ENCODE measurements at places on chromosomes 7 and 10. TPM values are rescaled to one million over a fixed set of nuclear protein-coding genes. Genes with fewer than 3 reads are reported as not detected.
A peak's percentile ranks its signal among the peaks of the same experiment; 100 is the strongest.

DNA sequence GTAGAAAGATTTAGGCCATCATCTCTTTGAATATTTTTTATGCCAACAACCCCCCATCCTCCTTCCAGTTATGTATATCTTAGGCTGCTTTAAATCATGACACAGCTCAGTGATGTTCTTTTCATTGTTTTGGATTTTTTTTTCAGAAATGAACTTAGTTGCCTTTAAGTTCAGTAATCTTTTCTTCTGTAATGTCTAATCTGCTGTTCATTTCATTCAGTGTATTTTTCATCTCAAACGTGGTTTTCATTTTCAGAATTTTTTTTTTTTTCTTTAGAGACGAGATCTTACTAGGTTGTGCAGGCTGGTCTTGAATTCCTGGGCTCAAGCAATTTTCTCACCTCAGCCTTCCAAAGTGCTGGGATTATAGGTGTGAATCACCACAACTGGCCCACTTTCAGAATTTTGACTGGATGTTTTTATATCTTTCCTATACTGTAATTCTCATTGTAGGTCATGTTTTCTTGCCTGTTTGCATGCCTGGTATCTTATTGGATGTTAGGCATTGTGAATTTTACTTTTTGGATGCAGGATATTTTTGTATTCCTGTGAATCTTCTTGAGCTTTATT is 8.1 kb downstream of the ZNF487 start:
- no peak for DNase-seq

GRCh38 chr7:115289971-115290370 is 368.1 kb downstream of the MDFIC start:
- DNase-seq: no peak

GRCh38 chr10:70619271-70620019 is 16.9 kb upstream of the PRF1 start:
- DNase-seq: no peak

GRCh38 chr7:145605963-145606362 is 510.6 kb upstream of the CNTNAP2 start:
- no peak for DNase-seq

DNA sequence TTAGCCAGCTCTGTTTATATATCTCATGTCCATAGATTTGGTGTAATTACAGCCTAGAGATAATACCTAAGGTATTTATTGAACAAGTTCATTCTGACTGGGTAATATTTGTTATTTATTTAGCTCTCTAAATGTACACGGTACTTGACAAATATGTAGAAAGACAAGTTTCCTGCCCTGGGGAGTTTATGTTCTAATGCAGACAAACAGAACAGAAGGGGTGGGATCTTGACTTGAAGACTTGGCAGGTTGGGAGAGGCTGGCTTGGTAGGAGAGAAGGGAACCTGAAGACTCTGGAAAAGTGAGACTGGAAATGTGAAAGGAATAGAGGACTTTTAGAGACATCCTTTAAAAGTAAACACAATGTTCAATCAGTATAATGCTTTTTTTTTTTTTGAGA is 97.7 kb upstream of the CDK6 start:
- DNase-seq: no peak

DNA sequence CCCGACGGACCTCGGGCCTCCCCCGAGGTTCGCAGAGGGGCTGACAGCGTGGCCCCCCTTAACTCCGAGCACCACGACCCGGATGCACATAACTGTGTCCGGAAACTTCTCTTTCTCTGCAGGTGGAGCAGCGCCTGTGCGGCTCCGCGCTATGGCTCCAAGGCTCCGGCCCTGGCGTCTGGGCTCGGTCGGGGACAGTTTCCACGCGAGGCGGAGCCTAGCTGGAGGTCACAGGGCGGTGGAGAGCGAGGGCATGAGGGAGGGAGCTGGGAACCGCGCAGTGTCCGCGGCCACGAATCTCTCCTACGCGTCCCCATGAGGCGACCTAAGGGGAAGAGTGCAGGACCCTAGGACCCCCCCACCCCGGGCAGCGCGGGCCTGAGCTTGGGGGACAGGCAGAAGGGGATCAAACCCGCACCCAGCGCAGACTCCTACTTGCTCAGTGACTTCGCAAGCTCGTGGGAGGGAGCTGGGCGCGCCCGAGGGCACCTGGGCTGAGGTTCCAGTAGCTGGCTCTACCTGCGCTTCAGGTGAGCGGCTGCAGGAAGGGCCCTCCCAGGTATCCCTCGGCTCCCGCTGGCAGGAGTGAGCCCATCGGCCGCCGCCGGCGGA is 8.6 kb upstream of the MNX1 start:
- DNase-seq: no peak

GRCh38 chr7:29285444-29285793 is 90.8 kb downstream of the CHN2 start:
- no peak for DNase-seq

- DNase-seq: peak; percentile 80
Observed at GRCh38 chr10:70508912-70509756, 30.6 kb downstream of the PALD1 start.

DNA sequence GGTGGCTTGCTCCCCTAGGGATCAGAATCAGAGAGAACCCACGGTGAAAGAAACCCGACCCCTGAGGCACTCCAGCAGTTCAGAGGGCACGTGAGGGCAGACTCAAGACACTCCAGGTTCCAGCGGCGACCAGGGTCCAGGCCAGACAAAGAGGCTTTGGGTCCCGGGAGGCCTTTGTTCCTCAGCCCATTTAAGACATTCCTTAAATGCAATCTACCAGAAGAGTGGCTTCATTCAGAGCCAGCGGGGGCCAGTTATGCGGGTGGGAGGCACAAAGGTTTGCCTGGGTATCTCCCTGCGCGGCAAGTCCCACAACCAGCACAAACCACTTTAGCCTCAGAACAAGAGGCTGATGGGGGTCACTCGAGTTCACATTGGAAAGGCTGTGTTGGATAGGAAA is 53.6 kb downstream of the AFAP1L2 start:
- DNase-seq: no peak

The EBF3 gene
- polyA plus RNA-seq: 4.3 TPM

The ATOH7 gene
- not detected for polyA plus RNA-seq

The FEZF1 gene
- polyA plus RNA-seq: not detected

The ADIRF gene
- 123 TPM for polyA plus RNA-seq

The SPAM1 gene
- polyA plus RNA-seq: not detected

The GRM3 gene
- polyA plus RNA-seq: not detected

The VPS37D gene
- polyA plus RNA-seq: 2.2 TPM
